ENCODE measurements at places on chromosomes 4 and X.
A peak's percentile ranks its signal among the peaks of the same experiment; 100 is the strongest.

DNA sequence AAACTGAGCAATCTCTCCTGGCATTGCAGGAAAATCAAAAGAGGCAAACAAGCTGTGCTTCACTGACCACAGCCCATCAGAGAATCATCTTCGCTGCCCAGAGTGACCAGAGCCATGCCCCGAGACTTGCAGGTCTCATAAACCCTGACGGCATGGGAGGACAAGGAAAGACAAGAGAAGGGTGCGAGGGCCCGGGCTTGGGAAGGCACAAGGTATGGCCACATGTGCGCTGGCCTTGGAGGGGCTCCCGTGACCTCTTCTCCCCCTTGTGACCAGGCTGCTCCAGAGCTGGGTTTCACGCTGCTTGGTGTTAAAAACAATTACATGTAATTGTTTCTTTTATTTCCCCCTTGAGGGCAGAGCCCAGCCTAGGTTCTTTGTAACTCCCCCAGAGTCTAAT, 20.8 kb downstream of the DCTD start:
- DNase-seq: no peak

GRCh38 chrX:16112428-16112827, 10.9 kb upstream of the GRPR start:
- DNase-seq: no peak

GRCh38 chr4:81635739-81636138, 164.0 kb upstream of the RASGEF1B start:
- DNase-seq: peak; percentile 32

GRCh38 chr4:153927451-153927850, 138.6 kb upstream of the SFRP2 start:
- DNase-seq: no peak

DNA sequence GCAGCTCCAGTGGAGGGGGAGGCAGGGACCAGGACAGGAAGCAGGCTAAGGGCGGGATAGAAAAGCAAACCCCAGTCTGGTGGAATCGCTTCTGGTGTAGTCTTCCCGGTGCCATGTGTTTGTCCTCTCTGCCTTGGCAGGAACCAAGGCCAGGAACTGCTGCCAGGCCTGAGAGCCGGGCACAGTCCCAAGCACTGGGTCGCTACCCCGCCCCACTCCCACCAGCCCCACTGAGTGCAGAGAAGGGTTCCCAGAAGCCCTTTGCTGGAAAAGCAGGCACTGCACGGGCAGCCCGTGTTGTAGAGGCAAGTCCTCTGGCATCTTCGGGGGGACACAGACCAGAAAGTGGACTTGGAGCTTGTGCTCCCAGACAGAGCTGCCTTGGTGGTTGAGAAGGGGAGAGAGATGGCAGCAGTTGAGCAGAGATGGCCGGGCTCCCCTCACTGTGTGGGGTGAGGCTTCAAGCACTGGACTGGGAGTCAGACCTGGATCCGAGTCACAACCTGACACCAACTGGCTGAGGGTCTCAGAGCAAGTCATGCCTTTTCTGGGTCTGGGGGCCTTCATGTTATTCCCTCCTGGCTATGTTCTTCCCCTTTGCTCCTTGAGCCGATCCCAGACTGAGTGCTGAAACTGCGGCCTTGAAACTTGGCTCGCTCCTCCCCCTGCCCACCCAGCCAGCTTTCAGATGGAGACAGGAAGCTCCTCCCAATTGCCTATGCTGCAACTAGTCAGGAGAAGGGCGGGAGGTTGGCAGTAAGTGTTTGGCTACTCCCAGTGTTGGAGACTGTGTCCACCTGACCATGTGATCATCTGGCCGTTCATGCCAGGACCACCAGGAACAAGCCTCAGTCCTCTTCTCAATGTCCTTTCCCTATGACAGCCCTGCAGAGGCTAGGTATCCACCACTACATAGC, 59.7 kb upstream of the MTM1 start:
- no peak for DNase-seq

GRCh38 chr4:16715482-16715881, 183.0 kb downstream of the LDB2 start:
- no peak for DNase-seq

- no peak for DNase-seq
Measured at GRCh38 chrX:50622751-50623150, 152.1 kb upstream of the DGKK start.

DNA sequence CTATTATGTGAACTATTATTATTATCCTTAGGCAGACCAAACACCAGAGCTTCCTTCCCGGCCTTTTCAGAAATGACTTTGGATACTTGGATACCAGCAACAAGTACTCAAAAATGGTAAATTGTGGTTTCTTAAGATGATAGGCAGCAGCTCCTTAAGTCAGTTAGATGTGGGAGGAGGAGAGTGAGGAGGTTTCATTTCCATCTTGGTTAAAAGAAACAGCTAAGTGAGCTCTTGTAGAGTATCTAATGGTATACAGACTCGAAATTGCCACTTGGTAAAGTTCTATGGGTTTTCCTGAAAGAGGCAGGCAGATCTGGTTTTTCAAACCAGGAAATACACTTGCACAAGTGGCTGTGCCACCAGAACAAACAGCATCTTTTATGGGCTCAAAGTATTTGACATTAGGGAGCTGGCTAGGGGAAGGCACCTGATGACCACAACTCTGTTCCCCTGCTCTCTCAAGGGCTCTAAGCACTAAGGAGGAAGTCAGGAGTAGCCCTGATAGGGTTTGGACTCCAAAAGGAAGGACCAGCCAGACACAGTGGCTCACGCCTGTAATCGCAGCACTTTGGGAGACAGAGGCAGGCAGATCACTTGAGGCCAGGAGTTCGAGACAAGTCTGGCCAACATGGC, 130.9 kb downstream of the TMEM164 start:
- DNase-seq: no peak

GRCh38 chr4:130479020-130479419, 1383.1 kb downstream of the C4orf33 start:
- no peak for DNase-seq

- no peak for DNase-seq
Measured at GRCh38 chr4:28772066-28772465, 1911.4 kb downstream of the STIM2 start.

DNA sequence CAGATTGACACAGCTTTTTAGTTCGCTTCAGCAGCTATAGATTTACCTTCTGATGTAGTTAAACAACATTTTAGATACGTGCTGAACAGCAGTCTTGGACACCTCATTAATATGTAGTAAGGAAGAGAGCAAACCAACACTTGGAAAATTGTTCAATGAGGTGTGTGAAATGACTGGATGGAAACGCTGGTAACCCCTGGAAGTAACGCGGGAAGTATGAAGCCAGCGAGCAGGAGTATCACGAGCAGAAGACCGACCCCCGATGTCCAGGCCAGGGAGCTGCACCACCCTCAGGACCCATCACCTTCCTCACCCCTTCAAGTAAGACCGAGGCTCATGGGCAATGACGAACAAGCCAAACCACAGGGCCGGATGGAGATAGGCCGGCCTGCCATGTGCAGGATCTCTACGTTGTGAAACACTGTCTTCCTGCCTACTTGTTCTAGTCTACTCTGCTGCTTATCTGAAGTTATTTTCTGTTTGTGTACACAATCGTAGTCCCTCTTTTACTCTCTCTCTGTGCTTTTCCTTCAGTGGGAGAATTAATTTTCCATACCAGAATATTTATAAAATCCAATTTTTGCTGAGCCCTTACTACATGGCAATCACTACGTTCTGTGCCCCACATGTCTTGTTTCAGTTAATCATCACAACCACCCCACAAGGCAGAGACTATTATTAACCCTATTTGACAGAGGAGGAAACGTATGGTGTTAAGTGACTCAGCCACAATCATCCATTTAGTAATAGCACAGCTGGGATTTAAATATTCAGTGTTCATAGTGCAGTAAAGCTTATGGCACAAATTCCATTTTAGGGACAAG, 221.7 kb downstream of the APBB2 start:
- no peak for DNase-seq

GRCh38 chrX:27728291-27728690, 79.5 kb upstream of the MAGEB10 start:
- no peak for DNase-seq

DNA sequence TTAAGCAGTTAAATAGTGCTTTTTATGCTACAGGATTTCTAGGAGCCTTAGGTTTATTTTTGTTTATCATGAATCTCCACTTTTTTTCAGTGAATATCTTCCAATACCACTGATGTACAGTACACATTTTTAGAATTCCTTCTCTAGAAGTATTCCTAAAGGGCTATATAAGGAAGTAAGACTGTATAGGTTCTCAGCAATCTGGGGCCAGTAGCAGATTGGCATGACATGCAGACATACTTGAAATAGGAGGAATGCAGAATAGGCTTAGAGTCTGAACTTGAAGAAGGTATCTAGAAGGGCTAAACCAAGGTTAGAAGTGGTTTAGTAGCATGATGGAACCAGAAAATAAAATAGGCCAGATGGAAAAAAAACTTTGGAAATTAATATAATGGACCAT, 29.8 kb downstream of the HEPH start:
- DNase-seq: no peak

- no peak for DNase-seq
Measured at GRCh38 chrX:153667281-153667955, 6.2 kb downstream of the PNCK start.

- DNase-seq: no peak
Measured at GRCh38 chr4:37767546-37767945, 58.9 kb upstream of the PGM2 start.

DNA sequence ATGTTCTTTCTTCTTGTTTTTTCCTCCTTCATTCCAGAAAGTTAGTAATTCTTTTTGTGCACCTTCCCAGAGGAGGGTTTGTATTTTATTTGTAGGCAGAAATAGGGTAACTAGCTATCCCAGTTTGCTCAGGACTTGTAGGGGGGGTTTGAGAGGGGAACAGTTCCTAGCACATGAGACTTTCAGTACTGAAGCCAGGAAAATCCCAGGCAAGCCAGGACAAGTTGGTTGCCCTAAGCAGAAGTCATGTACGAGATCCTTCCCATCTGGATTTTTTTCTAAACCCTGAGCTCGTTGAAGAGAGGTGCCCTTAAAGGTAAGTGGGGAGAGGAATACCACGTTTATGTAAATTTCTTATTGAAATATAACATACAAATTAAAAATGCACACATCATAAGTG, 15.6 kb upstream of the TAB3 start:
- no peak for DNase-seq

DNA sequence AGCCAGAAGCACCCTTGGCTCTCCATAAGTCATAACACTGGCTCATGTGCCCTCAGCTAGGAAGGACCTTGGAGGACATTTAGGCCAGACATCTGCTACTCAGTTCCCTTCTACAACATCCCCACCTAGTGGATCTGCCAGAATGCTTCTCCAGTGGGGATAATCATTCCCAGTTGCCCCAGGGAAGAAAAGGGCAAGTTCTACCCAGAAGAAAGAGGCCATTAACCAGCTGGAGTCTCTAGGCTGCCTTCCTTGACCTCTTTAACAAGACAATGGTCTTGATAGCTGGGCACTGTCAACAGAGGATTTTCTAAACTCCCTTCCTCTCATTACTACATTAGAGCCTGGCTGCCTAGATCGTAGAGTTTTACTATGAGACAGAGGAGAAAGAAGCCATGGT, 42.0 kb downstream of the LGI2 start:
- DNase-seq: no peak

DNA sequence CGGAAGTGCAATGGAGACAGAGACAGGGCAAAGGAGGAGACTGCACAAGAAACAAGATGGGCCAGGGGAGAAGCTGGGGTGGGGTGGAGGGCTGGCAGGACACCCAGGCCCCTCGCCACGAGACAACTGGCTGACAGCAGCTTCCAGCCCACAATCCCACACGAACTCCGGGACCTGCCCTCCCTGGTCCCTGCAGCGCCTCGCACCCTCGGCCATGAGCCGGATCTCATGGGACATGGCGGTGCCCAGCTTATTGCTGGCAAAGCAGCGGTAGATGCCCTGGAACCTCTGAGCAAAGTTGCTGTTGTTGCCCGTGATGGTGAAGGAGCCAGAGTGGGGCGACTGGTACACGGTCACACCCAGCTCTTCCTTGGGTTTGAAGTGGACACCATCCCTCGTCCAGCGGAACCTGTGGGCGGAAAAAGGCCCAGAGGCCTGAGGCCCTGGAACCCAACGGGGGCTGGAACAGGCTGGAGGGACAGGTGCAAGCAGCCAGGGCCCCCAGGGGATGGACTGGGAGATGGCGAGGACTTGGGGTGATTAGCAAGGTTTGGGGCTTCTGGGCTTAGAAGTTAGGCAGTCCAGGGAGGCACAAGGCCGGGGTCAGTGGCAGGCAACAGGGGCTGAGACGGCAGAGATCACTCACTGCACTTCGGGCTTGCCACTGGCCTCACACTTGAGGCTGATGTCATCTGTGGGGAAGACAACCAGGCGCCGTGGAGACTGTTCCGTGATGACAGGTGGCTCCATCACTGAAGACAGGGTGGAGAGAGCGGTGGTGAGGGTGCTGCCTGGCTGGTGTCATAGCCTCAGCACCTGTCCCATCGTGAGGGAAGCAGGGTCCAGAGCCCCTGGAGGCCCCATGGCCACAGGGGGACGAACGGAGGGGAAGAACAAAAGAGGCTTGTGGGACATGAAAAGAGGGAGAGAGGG, 13.8 kb downstream of the L1CAM start:
- no peak for DNase-seq

- DNase-seq: no peak
Measured at GRCh38 chrX:136030303-136031191, 45.3 kb downstream of the SLC9A6 start.

- DNase-seq: no peak
Measured at GRCh38 chr4:104469794-104470193, 24.9 kb downstream of the CXXC4 start.

GRCh38 chr4:168353746-168354145, 35.2 kb upstream of the DDX60 start:
- DNase-seq: no peak

DNA sequence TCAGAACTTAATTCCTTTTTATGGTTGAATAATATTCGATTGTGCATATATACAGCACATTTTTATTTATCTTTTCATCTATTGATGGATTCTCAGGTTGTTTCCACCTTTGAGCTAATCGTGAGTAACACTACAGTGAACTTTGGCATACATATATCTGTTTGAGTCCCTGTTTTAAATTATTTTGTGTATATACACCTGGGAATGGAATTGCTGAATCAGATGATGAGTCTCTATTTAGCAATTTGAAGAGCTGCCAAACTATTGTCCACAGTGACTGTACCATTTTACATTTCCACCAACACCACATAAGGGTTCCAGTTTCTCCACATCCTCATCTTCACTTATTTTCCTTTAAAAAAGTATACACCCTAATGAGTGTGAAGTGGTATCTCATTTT, 166.2 kb upstream of the FGF13 start:
- DNase-seq: no peak

- DNase-seq: no peak
Measured at GRCh38 chrX:152637649-152638442, at the start of gene GABRQ. Gene GABRQ (plus strand): TSS chrX:152637895. CDS start chrX:152638203, 308 bp downstream.

- DNase-seq: no peak
Measured at GRCh38 chrX:130114141-130114588, 3.9 kb upstream of the ELF4 start.

DNA sequence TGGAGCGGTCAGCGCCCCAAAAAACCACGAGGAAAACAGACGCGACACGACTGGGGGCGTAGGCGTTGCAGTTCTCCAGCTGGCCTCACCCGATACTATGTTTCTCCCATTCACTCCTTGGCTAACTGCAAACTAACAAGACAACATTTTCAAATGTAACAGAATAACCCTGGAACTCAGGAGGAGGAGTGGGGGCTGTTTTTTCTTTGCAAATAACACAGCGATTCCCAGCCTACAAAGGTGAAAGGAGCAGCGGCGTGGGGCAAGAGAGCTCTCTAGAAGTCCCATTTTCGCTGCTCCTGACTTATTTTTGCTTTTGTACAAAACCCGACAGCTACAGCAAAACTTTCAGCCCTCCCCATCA, 1.6 kb downstream of the SOX3 start:
- no peak for DNase-seq

Data from memory B cell (primary cell).